Activated CD4-positive, alpha-beta T cell treated with anti-CD3 and anti-CD28 coated beads for 36 hours (primary cell): ENCODE measurements at places on chromosomes 2 and 18. TPM values are rescaled to one million over a fixed set of nuclear protein-coding genes. Genes with fewer than 3 reads are reported as not detected.

DNA sequence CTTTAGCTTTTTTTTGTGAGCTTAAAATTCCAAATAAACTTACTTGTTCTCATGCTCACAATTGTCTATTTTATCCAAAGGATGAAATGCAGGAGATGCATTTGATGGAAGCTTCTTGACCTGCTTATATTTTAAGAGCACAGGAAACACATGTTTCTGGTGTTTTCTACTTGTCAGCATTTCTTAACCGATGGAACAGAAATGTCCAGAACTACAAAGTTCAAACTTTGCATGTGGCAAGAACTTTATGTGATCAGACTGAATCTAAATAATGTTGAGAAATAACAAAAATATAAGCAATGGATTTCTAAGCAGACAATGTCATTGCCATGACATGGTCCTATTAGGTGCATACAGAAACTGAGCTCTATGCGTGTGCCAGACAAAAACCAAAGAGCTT, 9.9 kb upstream of the CTLA4 start:
- peak overlapping the region; percentile 66 for H3K27ac ChIP-seq
- no peak for DNase-seq
- no peaks in the 10 kb centered on the region for H3K27me3 ChIP-seq
- H3K36me3 ChIP-seq = peaks cover 3% of the 10 kb centered on the region
- H3K4me3 ChIP-seq = no peak overlapping the region

DNA sequence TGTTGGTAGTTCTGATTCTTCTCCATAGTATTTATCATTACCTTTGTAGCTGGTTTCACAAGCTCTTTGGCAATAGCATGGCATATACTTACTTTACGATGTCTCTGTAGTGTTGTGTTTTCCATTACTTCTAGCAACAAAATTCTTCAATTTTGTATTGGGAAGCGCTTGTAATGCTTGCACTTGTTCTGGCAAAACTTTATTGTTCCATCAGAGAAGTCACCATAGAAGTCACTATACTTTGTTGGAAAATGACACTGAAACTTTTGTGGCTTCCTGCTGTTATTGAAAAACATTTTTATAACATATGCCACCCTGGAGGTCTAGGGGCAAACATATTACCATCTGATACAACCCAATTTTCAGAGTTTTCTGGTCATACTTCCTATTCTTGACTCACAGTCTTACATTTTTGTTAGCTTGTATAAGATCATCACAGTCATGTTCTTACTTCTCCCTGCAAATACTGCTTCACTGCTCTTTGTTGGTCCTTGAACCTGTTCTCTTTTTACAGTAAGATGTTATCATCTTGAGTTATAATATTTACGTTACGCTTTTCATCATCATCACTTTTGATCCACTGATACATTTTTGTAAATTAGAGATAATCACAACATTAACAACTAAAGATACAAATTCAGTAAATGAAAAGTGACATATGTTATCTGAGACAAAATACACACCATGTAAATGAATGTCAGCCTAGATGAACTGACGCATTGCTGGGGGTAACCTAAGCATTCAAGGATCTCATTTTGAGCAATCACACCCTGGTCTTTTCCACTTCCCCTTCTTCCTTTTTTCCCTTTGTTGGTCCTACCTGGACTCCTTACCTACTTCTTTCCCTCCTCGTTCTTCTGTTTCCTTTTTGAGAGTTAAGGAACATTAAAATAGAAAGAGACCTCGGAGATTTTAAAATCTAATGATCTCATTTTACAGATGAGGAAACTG, 33.3 kb upstream of the CXCR4 start:
- no peak overlapping the region for H3K4me3 ChIP-seq
- H3K4me1 ChIP-seq = peaks cover 16% of the 10 kb centered on the region
- no peaks in the 10 kb centered on the region for H3K27me3 ChIP-seq
- no peaks in the 10 kb centered on the region for H3K36me3 ChIP-seq
- no peak for DNase-seq

DNA sequence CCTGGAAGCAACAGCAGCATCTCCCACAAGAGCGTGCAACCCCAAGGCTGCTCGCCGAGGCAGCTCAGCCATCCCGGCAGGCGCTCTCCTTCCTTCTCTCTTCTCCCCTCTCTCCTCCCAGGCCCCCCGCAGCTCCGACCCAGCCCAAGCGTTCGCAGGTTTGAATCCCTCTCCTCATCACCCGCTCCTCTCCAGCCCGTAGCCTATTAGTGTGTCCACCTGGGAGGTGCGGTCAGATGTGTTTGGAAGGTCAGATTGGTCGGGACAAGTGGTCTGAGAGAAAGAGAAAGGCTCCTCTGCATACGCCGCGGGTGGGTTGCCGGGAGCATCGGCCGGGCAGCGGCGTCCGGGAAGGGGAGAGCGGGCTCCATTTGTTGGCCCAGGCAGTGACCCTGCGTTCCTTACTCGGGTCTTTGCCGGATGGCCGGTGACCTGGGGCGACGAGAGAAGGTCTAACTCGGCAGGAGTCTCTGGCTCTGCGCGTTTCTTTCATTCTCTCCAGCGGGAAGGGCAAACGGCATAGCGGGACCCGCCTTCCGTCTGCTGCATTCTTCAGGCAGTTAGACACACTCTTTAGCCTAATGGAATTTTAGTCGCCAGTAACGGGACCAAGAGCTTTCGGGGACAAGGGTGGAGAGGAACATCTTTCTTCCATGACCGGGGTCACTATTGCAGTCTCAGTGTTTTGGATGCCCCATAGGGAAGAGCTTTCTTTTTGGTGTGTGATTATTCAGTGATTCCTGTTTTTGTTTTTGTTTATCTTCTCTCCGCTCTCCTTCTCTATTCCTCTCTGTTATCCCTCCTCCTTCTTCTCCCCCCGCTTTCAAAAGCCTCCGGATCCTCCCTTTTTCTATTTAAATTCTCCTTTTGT, 1.1 kb upstream of the TMEFF2 start:
- peak overlapping the region; percentile 68 for H3K4me3 ChIP-seq
- H3K36me3 ChIP-seq = no peaks in the 10 kb centered on the region
- peak; percentile 27 for DNase-seq
- no peak overlapping the region for H3K27ac ChIP-seq
- H3K4me1 ChIP-seq = peaks cover 25% of the 10 kb centered on the region
- peaks cover 52% of the 10 kb centered on the region for H3K27me3 ChIP-seq

GRCh38 chr2:6297238-6297637, 568.5 kb downstream of the CMPK2 start:
- no peak for DNase-seq
- H3K4me1 ChIP-seq = no peaks in the 10 kb centered on the region
- no peak overlapping the region for H3K4me3 ChIP-seq
- no peaks in the 10 kb centered on the region for H3K36me3 ChIP-seq
- H3K27ac ChIP-seq = no peak overlapping the region
- H3K27me3 ChIP-seq = peaks cover 2% of the 10 kb centered on the region

The CHRNG gene
- total RNA-seq = not detected

- no peak overlapping the region for H3K27ac ChIP-seq
- H3K36me3 ChIP-seq = peaks cover 68% of the 10 kb centered on the region
- peaks cover 53% of the 10 kb centered on the region for H3K4me1 ChIP-seq
- H3K27me3 ChIP-seq = no peaks in the 10 kb centered on the region
- H3K4me3 ChIP-seq = no peak overlapping the region
Observed at GRCh38 chr18:3002732-3003131, 10.2 kb downstream of the LPIN2 start.
